ENCODE measurements at places on chromosomes 7 and 10.

DNA sequence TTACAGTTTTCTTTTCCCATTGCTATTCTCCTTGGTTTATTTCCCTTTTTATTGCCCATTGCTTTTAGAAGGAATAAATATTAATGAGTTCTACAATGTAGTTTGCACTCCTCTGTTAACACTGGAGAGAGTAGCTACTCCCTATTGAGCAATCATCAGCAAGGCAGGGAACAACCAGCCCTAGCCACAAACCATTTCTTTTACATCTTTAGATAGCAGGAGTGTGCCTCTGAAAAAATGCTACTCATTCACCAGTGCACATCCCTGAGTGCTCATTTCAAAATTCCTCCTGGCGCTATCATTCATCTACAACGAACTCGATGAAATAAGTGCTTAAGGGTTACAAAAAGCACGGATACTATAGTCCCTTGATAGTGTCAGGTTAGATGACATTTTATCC lies 252.9 kb downstream of the THSD7A start:
- no peak for DNase-seq

DNA sequence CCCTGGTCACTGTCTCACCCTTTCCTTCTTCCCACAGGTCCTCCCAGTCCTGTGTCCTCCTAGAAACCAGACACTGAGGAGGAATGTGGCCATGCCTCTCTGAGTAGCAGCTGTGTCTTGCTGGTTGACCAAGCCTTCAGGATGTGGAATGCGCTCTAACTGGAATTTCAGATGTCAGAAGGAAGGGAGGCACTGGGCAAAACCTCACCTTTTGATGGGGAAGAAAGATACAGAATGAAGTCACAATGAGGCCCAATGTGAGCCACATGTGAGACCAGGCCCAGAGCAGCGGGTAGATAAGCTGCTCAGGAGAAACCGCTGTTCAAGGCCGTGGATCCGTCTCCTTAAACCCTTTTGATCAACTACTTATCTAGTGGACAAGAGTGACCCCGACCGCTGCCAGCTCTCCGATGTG lies 54.8 kb upstream of the ECHDC3 start:
- DNase-seq = no peak

DNA sequence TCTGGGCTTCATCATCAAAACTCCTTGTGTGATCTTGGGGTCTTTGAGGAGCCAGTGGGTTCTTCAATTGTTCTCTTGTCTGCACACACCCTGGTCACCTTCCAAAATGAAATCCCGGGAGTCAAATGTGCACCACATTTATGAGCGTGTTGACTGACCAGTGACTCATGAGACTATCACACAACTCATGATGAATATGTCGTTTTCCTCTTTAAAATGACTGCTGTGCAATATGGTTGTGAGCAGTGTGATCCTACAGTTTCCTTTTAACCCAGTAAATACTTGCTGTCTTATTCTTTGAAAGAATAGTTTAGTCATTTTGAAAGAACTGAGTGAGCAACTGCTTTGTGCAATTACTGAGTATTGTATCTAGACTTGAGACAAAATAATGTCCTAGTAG lies 149.2 kb downstream of the DYNC1I1 start:
- no peak for DNase-seq

DNA sequence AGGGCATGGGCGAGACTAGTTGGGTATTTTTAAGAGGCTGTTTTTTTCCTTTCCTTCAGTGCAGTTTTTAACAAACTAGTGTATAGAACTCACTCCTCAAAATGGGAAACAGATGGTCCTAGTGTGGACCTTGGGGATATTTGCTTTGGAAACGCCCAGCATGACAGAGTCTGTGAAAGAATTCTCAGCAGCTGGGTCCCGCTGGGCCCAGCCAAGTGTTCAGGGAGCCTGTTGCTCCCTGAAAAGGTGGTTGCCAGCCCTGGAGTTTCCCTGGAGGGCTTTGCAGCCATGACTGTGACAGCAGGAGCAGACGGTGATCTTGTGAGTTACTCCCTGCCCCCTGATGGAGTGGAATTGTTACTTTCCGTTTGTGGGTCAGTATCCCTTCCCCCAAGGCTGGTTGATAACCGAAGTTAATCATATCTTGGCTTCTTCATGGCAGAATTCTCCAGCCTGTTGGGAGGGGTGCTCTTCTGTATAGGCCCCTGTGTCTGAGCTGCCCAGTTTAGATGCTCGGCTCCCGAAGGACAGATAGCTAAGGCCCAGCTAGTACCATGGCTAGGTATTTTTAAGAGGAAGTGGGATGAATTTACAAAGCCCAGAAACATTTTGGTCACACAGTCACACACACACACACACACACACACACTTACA lies 278.6 kb upstream of the HABP2 start:
- DNase-seq = no peak

GRCh38 chr7:47778153-47778661 lies 170.1 kb downstream of the PKD1L1 start:
- DNase-seq = no peak

DNA sequence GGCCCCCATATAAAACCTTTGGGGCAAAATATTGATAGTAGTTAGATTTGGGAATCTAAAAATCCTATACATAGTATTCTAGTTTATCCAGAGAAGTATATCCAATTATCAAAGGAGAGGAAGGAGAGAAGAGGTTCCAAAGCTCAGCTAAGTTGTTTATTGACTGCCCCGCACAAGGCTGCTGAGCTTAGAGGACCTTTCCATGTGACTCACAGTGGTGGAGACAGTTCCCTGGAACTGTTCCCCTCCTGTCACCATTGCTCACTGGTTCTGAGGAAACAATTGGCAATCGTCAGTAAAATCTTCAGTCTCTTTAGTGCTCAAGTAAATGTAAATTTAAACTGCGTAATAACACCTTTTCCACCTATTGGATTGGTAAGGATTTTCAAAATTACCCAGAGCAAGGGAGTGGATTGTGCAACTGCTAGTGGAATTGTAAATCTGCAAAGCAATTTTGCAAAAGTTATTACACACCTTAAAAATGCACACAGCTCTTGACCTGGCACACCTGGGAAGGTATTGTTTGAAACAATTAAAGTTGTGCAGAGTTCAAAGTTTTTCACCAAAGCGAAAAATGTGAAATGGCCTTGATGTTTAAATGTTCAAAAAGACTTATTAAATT lies 63.1 kb downstream of the EEPD1 start:
- no peak for DNase-seq

DNA sequence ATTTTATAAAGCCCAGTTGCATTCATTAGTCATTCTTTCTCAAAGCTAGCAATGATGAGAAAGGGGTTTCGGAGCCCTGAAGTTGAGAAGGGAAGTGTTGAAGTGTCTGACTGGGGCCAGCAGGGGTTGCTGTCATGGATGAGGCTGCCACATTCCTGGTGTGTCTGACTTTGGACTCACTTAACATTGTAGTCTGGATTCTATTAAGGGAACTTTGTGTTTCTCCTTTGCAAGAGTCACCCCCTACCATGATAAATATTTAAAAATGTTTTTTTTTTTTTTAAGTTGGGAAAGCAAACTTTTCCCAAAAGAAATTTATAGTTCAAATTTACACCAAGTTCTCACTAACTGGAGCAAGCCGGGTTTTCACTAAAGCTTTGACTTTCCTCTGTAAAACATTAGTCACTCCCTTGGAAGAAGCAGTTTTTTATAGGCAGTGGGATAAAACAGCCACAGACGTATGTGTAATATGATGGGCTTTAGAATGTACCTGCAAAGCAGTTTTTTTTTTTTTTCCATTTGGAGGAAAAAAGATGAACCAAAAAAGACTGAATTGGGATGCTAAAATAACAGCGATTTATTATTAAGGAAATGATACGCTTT lies 243.6 kb downstream of the TWIST1 start:
- no peak for DNase-seq

GRCh38 chr7:128157906-128158305 lies 83.2 kb upstream of the LEP start:
- no peak for DNase-seq

DNA sequence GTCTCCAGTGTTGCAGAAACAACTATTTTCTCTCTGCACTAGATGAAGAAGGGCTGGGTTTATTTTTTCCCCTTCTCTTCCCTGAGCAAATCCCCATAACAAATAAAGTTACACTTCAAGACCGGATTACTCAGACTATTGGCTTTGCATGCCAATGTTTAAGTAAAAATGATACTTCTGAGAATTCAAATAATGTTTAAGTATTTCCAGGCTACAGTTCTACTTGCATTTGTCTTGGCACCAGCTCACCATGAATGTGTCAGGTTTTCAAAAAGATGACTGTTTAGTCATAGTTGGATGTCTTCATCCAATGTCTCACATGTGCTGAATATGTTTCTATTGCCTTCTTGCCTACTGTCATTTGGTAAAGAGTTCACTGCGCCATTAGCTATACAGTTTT lies 912.6 kb downstream of the GATA3 start:
- no peak for DNase-seq

- no peak for DNase-seq
These were observed 33.6 kb downstream of the HIPK2 start for GRCh38 chr7:139743967-139744767.

DNA sequence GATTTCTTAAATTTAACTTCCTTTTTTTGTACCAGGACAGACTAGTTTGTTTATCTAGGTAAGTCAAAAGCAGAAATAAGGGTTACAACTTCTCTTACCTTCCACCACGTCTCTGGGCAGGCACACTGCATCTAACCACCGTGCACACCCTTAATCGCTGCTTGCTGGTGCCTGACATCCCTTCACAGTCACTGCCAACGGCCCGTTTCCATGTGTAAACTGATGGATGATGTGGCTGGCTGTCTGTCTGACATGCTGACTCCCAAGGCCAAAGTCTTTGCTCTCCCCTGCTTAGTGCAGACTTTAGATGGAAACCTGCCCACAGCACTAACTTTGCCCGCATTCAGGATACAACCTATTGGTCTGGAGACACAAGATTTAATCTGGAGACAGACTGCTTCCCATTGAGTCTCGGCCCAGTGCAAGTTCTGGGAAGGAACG lies 1.1 kb downstream of the TMEM273 start:
- peak; percentile 18 for DNase-seq

DNA sequence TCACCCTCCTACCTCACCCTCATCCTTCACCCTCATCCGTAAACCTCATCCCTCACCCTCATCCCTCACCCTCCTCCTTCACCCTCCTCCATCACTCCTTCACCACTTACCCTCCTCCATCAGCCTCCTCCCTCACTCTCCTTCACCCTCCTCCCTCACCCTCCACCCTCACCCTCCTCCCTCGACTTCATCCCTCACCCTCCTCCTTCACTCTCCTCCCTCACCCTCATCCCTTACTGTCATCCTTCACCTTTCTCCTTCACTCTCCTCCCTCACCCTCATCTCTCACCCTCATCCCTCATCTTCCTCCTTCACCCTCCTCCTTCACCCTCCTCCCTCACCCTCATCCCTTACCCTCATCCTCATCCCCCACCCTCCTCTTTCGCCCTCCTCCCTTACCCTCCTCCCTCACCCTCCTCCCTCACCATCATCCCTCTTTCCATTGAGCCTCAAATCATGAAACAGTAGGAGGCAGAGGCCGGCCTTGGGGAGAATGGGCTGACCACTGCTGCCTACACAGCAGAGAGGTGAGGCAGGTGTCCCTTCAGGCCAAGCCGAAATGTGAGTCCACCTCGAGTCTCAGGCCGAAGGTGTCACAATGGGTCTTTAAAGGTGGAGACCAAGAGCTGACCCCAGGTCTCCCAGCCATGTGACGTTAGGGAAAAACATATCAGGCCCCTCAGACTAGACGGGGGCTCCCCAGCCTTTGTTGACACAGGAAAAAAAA lies 53.0 kb downstream of the PDGFA start:
- DNase-seq = no peak

DNA sequence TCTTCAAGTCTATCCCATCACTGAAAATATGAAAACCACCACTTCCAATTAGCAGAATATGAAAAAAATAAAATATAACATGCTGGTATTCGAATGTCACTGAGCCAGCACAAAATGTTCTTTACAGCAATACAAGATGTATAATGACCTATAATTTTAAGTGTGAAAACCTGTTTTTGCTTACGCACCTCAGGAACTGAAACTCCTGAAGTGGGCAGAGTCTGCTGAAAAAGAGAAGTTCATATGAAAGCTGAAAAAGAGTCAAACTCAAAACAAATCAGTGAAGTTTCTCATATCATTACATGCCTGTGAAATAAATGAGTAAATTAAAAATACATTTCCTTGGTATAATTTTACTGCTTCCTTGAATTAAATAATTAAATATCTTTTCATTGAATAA lies 272.5 kb downstream of the DGKB start:
- DNase-seq = no peak

DNA sequence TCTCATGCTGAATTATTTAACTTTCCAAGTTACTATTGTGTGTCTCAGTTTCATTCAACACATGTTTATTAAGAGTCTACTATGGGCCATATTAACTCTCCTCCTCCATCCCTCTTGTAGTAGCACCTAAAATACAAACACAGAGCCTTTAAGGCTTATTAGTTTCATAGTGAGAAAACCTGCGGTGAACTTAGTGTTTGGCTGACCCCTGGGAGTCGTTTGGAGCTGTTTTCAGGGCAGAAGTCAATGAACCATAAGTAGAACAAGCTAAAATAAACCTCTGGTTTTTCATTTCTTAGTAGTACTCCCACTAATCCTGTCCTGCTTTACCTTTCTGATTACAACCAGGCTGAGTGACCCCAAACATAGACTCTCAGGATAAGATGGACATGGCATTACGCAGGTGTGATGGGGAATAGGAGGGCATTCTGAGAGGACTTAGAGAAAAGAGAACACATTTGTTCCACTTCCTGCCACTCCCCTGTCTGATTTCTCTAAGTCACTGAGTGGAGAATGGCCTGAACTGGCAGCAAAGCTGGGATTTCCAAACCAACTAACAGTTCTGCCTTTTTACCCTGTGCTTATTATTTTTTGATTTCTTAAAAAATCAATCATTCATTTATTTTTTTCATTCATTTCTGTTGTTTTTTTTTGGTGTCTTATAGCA lies 74.5 kb downstream of the LRMDA start:
- no peak for DNase-seq

DNA sequence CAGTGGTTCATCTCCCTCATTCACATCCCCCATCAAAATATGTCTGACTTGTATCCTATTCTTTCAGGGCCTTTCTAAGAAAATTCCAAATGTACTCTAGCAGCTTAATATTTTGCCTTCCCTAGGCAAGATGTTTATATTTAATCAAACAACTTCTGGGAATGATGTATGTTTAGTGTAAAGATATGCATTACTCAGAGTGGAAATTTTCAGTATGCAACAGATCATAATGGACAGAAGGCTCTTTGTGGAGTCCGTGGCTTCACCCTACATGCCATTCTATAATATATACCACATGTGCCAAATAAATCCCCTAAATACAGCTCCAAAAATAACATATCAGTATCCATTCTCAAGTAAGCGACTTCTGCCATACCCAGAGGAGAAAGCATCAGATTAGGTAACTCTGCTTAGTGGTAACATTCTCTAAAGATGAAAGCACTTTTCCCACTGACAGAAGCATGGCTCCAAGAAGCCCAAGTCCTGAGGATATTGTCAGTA lies 316.6 kb downstream of the KCNMA1 start:
- no peak for DNase-seq

GRCh38 chr7:51066405-51066882 lies 250.2 kb downstream of the COBL start:
- peak; percentile 40 for DNase-seq
